ENCODE measurements at places on chromosomes 7 and 10. TPM values are rescaled to one million over a fixed set of nuclear protein-coding genes. Genes with fewer than 3 reads are reported as not detected.

- DNase-seq, result no peak
Observed at GRCh38 chr10:59970396-59971368, 64.3 kb upstream of the CCDC6 start.

DNA sequence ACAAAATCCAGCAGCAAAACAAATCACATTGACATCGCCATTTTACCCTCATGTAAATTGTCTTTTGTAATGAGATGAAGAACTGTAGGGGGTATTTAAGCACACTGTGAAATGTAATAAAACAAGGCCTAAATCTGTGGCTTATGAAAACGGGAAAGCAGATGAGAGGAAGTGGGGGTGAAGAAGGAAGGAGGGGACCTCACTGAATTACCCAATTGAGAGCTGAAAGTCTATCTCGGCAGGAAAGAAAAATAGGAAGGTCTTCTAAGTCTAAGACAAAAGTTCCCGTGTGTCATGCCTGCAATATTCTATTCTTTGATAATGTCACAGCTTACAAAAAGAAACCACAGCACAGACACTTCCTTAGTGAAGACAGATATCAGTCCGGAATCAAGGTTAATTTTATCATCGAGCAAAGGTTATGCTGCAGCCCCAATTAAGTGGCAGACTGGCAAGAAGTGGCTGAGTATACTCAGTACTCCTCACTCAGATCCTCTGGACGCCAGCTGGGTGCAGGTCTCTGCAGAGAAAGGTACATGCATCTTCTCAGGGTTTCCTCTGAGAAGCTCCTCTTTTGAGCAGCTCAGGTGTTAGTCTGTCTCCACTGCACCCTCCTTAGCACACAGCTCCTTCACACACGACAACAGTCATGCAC, 239.7 kb downstream of the FANK1 start:
- DNase-seq, result no peak

- peak; percentile 24 for DNase-seq
Observed at GRCh38 chr10:60917331-60918280, 26.4 kb downstream of the RHOBTB1 start.

- DNase-seq, result peak; percentile 52
Observed at GRCh38 chr7:2527505-2528467, 8.2 kb downstream of the LFNG start.

DNA sequence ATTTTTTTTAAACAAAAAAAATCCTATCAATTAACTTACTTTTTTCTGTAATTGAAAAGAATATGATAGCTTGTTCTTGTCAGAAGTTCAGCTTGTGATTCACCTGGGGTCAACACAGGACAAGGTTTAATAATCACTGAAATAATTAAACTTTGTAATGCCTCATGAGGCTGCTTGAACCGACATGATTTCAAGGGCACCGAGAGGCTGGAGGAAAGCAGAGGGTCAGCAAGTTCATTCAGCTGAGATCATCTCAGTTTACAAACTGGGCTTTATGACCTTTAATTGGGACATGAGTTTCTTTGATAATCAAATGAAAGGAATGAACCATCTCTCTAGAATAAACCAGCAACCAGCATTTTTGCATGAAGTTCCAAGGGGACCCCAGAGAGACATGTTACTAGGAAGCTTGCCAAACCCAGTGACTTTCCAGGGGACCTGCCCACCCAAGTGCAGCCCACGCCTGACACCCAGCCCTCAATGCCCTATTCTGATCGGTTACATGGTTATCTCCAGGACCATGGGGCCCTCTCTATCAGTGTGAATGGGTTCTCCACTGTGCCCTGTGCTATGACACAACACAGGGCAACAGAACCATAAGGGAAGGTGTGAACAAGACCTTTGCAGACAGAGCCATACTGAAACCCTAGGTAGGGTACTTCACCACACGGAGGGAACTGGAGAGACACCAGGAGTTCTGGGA, 7.8 kb upstream of the CYP3A4 start:
- peak; percentile 49 for DNase-seq

GRCh38 chr7:94908323-94909178, 1.2 kb downstream of the PPP1R9A start:
- no peak for DNase-seq

- no peak for DNase-seq
Observed at GRCh38 chr7:47228386-47229014, 353.4 kb downstream of the TNS3 start.

- DNase-seq, result no peak
Observed at GRCh38 chr10:4545062-4545461, 280.9 kb upstream of the AKR1E2 start.

The CRHR2 gene
- not detected for total RNA-seq

The RARRES2 gene
- total RNA-seq, result 0.17 TPM

The AGR2 gene
- total RNA-seq, result 1.0 TPM

Measured in mammary epithelial cell (primary cell).